ENCODE measurements at places on chromosomes 1 and 21.

DNA sequence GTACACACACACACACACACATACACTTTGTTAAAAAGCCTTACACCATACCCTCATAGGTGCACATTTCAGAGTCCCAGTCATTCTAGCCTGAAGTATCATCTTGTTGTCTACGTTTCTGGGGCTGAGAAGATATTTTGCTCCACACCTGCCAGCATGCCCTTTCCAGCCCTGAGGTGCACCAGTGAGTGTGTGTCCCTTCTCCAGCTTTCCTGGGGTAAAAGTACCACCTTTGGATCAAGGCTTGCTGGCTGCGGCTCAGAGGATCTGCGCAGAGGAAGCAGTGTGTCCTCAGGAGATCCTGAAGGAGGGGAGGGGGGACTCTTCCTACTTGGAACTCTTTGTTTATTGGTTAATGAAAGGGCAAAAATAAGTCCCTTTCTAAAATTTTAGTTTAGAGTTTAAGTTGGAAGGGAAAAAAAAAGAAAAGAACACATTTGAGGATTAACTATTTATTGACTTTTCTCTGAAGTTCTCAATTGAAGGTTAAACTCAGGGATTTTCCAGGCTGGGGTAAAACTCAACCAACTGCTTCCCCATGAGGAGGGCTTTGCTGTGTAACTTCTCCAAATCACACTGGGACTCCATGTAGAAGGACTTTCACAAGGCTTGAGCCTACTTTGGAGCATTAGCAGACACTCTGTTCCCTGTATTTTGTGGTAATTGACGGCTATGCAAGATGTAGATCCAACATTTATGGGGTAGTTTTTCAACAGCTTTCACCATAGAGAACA lies 200.3 kb upstream of the SGIP1 start:
- DNase-seq: no peak

DNA sequence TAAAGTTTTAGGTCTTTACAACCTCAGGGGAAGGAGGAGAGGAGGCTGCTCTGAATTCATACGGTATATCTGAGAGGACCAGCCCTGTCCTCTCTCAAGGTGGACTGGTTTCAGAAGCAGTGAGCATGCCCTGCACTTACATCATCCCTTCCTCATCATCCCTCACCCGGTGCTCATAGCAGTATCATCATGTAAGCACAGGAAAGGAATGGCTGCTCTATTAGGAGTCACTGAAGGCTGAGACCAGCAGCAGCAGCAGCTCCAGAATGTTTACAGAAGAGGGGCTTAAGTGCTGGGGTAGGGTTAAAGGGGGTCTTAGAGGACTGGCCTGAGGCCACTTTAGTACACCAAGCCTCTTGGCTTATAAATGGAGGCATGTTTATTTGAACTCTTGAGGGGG lies 185.9 kb downstream of the AK5 start:
- DNase-seq: no peak

DNA sequence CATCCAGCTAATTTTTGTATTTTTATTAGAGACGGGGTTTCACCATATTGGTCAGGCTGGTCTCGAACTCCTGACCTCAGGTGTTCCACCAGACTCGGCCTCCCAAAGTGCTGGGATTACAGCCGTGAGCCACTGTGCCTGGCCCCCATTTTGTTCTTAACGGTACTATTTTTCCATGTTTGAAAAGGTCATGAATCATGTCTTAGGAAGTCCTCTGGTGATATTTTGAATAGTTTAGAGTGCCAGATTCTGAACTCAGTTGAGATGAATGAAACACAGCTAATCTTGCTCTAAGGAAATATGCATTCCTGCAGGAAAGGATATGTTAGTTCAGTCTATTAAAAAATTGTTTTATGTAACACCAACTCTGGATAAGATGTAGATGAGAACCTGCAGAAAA lies 62.6 kb upstream of the ATP2B4 start:
- DNase-seq: no peak

- no peak for DNase-seq
Observed at GRCh38 chr21:23384679-23385078, 2222.6 kb downstream of the MRPL39 start.

DNA sequence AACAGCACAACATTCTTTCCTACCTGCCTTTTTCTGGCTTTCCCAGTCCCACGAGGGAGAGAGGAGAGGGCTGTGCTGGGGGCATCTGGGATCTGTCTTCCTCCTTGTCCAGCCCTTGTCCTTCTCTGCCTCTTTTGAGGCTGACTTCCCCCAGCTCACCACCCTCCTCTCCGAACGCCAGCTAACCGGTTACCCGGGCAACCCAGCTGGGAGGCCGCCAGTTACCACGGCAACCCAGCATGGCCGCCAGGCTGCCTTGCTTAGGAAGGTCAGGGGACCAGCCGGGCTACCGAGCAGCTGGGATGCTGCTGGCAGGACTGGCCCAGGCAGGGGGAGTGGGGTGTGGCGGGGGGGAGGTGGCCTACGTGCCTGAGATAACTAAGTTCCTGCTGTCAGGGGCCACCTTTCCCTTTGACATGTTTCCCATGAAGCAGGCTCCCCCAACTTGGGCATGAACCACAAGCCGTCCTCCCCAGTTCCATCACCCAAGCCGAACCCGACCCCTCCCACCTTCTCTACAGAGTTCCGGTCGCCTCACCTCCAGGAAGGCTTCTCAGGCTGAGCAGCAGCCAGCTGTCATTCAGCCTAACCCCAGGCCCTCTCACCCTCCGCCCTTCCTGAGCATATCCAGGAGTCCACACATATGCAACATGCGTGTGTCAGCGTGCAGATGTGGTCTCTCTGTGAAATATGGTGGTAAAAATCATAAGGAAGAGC lies 8.7 kb downstream of the PLEKHA6 start:
- DNase-seq: no peak

DNA sequence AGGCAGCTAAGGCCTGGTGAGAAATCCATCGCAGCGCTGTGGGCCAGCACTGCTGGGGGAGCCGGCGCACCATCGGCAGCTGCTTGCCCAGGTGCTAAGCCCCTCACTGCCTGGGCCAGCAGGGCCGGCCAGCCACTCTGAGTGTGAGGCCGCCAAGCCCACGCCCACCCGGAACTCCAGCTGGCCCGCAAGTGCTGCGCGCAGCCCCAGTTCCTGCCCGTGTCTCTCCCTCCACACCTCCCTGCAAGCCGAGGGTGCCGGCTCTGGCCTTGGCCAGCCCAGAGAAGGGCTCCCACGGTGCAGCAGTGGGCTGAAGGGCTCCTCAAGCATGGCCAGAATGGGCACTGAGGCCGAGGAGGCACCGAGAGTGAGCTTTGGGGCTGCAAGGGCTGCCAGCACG lies 64.4 kb downstream of the EBNA1BP2 start:
- no peak for DNase-seq

DNA sequence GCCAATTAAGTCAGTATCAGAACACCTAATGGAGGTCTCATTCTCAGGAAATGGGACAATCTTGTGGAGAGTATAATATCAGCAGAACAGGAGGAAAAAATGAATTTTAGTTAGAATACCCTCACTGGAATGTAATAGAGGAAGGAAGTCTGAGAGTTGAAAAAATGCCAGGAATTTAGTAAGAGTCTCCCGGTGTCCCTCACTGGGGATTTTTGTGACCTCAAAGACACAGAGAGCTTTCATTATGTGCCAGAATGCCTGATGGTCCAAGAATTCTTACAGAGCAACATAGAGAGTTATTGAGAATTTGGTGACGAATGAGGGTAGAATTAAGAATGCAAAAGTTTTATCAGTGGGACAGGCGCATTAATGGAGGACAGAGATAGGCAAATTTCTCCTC lies 443.5 kb upstream of the B3GALT2 start:
- DNase-seq: no peak

DNA sequence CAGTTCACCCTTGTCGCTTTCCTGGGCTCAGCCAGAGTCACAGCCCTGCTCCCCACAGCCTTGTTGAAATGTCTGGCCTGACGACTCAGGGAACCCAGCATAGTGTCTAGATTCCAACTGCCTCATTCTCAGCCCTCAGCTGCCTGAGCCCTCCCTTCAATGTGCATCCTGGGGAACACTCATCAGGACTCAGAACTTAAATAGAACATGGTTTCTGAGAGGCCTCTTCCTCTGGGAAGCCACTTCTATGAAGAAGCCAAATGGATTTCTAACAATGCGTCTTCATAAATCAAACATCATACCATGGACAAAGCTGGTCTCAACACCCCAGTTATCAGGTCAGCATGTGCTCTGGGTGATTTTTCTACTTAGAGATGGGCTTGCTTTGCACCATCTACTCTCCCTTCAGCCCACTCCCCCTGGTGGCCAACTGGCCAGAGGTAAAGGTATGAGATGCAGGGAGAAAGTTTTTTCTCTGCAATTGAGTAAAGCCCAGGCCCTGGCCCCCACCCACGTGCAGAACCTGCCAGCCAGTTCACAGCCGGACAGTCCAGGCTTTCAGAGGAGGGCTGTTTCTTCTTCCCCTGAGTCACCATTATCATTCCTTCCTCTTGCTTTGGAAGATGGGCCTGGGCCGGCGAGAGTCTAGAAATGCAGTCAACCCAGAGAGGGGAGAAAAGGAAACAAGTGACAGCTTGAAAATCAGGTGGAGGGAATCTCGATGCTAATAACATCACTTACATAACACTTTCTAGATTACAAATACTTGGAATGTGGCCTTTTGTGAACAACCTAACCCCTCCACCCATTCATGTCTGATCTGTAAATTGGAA lies 32.1 kb downstream of the CD244 start:
- DNase-seq: peak; percentile 85

DNA sequence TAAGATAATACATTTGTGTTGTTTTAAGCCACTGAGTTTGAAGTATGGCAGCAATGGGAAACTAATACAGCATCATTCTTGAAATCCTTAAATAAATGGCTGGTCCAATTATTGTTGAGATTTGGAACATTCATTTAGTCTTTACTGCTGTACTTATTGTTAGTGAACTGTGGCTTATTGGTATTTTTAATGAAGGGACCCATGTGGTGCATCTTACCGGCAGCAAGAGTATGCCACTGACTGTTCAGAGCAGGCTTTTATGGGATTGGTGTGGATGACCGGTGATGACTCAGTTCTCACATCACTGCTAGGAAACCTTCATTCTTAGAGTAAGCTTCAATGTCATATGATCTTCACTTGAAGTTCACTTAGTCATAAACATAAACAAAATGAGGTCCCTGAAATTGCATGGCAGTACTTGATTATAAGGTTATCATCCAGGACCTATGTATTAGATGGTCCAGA lies 31.5 kb downstream of the PRKAA2 start:
- no peak for DNase-seq

- DNase-seq: no peak
Observed at GRCh38 chr21:38718481-38718880, 87.2 kb upstream of the ETS2 start.

DNA sequence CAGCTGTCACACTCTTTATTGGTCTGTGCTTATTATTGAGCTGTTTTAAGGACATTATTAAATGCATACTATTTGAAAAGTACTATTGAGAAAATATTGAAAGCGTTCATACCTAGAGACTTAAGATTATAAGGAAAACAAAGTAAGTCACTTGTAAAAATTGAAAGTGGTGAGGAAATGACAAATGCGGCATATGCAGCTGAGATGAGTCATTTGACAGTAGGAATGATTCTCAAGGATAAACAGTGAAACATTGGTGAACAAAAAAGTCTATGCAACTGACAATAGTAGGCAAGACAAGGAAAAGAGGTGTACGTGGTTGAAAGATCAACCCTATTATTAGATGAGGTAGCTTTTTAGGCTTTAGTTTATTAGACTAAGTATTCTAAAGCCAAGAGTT lies 82.6 kb upstream of the MAP10 start:
- no peak for DNase-seq

- DNase-seq: no peak
Observed at GRCh38 chr1:22104094-22104493, 38.8 kb downstream of the WNT4 start.

DNA sequence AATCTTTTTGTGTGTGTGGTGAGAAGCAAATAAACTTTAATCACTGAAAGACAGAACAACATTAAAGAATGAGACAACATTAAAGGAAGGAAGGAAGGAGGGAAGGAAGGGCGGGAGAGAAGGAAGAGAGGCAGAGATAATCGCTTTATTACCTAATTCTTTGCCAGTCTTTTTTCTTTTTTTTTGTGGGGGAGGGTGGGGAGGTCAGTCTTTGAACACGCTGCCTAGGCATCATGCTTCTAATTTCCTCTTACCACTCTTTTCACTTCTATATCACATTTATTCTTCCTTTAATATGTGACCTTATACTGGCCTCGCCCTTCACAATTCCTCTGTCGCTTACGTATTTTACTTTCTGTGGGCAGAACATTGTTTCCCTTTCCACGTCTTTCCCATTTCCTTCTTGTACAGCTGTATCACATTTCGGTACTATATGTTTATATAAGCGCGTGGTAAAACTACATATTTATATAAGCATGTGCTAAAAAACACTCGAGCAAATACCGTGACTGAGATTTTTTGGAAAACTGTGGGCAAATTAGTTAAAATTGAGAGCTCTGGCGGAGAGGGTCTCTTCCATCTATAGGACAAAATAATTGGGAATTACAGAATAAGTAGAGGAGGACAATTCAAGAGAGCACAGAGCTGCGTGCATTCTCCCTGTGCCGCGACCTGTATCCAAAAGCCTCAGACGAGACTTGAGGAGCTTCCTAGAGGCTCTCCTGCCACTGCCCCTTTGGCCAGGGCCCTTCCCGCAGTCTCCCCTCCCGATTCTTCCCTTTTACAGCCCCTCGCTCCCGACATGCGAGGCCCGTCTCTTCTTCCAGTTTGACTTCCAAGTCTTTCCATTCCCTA lies 823 bp upstream of the PRKAA2 start:
- DNase-seq: no peak

GRCh38 chr1:36096500-36097432 lies 8.1 kb downstream of the ADPRS start:
- DNase-seq: no peak

DNA sequence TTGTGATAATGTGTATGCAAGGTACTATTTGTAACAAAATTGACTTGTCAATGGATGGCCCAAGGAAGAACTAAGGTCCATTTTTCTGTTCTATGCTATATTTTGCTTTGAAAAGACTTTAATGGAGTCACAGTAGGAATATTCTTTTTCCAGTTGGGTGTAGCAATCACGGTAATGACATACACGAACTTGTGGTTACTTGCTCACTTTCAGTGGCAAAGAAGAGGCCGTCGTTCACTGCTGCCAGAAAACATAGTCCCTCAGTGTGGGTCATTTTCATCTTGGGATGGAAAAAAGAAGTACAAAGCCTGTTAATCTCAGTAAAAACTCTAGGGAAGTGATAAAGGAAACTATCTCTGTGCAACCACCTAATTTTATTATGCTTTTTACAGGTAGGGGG lies 47.8 kb upstream of the LAMC2 start:
- DNase-seq: no peak

DNA sequence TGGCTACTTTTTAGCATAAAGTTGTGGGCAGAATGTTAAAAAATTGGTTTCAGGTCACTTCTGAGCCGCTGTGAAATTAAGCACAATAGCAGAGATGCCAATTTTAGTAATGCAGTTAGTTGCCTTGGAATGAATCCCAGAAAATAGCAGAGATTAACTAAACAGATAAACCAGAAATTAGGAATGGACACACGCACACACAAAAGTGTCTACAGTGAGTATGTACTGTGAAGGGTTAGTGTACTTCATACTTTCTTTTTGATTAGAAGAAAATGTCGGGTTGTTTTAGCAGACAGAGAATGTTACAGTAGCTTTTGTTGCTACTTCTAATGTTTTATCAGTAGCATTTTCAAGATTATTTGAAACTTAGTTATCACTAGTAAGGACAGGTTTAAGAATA lies 106.7 kb downstream of the LEPR start:
- DNase-seq: no peak

All from NCI-H187 treated with DMSO at 0.1 percent for 48 hours (cell line).